ENCODE measurements at places on chromosomes 4 and X.

- DNase-seq = no peak
These were observed 167.6 kb downstream of the ARHGAP24 start for GRCh38 chr4:85642356-85643100.

GRCh38 chrX:53595266-53595810, 91.2 kb downstream of the HUWE1 start:
- DNase-seq = no peak

GRCh38 chrX:48083706-48084105, 12.3 kb upstream of the ZNF630 start:
- DNase-seq = no peak

DNA sequence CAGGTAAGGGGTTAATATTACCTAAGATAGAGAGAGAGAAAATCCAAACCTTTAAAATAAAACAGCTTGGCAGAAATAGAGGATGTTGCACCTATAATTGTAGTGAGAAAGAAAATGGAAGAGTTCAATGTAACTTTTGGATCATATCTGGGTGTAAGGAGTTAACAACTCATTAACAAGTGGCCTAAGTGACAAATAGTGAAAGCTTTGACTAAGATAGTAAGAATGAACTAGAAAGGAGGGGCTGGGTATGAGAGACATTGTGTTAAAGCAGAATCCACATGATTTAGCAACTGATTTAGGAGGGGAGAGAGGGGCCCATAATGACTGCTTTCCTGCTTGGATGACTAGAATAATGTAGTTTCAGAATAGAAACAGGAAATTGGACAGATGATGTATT, 761.0 kb downstream of the IL1RAPL1 start:
- DNase-seq = no peak

DNA sequence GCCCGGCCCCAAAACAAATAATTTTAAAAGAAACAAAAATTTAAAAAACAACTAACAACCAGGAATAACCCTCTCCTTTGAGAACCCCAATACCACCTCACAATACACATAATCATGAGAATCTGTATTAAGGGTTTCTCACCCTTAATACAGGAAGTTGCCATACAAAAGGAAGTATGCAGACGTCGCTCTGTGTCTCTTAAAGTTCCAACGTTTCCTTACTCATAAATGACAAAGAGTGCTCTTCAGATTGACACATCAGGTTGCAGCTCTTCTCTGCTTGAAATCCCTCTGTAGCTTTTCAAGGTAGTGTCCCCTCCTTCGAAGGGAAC, 73.9 kb upstream of the IRF2 start:
- no peak for DNase-seq

DNA sequence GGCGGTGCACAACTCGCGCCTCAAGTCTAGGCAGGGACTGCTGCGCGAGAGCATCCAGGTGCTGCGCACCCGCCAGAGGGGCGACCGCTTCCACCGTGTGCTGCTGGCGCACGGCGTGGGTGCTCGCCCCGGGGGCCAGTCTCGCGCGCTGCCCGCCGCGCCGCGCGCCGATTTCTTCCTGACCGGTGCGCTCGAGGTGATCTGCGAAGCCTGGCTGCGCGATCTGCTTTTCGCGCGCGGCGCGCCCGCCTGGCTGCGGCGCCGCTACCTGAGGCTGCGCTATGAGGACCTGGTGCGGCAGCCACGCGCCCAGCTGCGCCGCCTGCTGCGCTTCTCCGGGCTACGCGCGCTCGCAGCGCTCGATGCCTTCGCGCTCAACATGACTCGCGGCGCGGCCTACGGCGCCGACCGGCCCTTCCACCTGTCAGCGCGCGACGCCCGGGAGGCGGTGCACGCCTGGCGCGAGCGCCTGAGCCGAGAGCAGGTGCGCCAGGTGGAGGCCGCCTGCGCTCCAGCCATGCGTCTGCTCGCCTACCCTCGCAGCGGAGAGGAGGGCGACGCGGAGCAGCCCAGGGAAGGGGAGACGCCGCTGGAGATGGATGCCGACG, 1.3 kb downstream of the CHST7 start:
- no peak for DNase-seq

All from coronary artery (tissue), 2 donors.